ENCODE measurements at places on chromosomes 13 and 19.

DNA sequence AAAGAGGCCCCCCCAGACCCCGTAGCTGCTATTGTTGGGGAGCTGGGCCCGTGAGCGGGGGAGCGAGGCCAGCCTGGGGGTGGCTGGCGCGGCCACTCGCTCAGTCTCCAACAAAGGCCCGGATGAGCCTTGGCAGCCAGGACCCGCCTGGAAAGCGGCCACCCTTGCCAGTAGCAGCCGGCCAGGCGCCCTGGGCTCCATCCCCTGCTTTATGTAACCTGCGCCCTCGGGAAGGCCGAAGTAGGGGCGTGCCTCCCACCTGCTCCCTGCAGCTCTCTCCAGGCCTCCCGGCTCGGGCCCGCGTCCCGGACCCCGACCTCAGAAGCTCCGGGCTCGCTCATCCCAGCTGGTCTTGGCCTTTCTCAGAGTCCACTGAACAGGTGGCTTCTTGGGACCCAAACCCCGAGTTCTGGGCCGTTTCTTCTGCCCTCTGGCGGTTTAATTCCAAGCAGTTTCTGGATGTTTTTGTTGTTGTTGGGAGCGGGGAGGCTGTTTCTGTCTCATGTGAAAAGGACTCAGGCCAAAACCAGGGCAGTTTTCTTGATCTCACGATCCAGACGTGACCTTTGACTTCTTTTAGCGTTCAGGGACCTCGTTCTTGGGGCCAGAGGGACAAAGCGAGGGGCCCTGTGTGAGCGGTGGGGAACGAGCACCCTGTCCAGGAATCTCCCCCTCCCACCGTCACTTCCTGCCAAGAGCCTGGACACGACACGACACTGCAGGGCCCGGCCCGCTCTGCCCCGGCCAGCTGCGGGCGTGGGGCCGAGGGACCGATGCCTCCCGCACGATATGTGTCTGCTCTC lies 1.2 kb downstream of the CDC34 start:
- peak; percentile 63 for DNase-seq

DNA sequence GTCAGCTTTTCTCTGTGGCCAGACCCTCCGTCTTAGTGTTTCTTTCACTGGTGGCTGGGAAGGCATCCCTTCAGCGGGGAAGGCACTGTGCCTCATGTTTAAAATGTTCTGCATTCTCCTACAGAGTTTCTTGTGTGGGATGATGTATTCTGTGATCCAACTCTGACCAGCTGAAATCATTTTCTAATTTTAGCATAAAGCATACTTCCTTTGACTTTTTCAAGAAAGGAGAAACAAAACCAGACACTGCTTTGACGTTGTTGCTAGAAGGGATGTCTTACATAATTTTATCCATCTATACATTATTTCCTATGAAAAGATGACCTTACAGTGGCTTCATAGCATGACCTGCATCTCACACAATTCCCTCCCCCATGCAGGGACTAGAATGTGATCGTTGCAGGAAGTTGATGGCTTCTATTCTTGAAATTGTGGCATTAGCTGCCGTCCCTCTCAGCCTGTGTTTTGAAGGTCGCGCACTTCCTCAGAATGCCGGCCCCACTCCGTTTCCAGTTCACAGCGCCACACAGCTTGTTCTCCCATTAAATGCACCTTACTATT lies 38.6 kb upstream of the TEX29 start:
- no peak for DNase-seq

- DNase-seq, result no peak
Measured at GRCh38 chr19:18657590-18658365, 20.9 kb downstream of the KLHL26 start.

DNA sequence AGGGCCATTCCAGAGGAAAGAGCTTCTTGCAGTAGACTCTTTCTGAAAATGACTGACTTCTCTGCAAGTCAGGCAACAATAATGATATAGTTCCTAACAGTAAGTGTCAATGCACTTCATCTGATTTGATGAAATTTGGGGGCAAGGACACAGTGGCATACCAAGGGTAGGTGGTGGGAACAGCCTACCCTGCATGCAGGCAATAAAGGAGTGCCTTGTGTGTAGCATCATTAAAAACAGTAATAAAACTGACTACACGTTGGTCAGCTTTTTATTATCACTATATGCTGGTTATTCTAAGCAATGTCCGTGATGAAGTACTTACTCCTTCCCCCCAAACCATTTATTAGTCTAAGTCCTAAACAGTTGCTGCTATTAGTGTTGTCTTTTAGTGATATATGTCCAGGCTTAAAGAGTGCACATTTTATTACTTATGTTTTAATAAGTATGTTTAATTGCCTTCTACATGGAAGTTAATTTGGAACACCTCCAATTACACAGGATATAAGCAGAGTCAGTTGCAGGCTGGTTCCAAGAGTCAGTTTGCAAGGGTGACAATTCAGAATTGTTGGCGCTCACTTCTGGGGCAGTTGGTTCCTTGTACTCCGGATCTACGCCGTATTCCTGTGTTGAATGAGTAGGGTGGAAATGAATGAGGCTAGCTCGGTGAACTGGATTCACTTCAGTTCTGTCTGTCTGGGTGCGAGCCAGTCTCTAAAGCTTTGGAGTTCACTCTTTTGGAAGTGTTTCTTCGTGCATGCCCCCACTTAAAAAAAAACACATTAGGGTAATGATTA lies 84.0 kb downstream of the RGCC start:
- no peak for DNase-seq

GRCh38 chr13:61466280-61466679 lies 50.6 kb upstream of the PCDH20 start:
- no peak for DNase-seq

DNA sequence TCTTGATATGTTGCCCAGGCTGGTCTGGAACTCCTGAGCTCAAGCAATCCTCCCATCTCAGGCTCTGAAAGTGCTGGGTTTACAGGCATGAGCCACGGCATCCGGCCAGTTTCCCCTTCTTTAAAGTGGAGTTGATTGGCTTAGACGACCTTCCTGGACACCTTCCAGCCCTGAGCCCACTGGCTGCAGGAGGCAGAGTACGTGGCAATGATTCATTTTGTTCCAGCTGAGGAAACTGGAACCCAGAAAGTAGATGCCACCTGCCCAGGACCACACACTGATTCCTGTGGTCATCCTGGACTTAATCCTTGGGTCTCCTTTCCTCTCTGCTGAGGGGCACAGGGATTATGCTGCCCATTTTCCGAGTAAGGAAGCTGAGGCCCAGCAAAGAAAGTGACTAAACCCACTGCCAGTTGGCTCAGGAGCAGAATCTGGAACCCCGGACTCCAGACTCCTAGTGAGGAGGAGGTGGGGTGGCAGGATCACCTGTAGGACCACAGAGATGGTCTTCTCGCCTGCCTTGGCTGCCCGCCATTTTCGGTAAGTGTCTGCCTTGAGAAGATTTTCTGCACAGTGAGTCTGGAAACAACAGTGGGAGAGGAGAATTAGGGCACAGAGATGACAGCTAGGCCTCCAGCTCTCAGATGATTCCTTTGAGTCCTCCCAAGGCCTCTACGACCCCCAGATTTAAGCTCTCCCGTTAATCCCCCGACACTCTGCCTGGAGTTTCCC lies 737 bp downstream of the XRCC1 start:
- DNase-seq, result no peak

DNA sequence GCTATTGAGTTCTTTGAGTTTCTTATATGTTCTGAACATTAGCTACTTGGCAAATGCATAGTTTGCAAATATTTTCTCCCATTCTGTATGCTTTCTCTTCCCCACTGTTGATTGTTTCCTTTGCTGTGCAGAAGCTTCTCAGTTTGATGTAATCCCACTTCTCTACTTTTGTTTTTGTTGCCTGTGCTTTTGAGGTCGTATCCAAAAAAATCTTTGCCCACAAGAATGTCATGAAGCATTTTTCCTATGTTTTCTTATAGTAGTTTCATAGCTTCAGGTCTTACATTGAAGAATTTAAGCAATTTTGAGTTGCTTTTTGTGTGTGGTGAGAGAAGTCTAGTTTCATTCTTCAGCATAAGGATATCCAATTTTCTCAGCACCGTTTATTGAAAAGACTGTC lies 536.7 kb upstream of the ARGLU1 start:
- DNase-seq, result no peak

- no peak for DNase-seq
Measured at GRCh38 chr19:18464646-18465045, 26.7 kb upstream of the ISYNA1 start.

GRCh38 chr19:35742121-35742724 lies at the start of gene IGFLR1:
IGFLR1 (minus strand) TSS chr19:35742452; CDS start chr19:35741180, 1,272 bp downstream.
- peak; percentile 65 for DNase-seq

DNA sequence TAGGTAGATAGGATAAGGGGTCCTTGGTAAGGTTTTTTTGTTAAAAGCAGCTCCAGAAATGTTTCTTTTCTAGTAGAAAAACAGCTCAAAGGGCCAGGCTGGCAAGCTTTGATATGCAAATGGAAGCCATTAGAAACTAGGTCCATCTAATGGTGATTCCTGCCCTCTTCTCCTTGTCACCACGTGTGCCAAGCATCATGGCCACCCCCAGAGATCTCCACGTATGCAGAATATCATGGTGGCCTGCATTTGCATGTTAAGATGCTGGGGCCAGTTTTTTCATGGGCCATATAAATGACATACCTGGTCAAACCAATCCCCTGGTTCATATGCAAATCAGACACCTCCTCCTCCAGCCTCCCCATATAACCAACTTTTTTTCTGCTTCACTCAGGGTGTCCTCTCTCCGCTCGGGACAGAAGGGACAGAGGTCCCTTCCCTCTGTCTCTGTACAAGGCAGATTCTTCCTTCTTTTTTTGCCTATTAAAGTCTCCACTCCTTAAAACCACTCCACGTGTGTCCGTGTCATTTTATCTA lies 1335.9 kb downstream of the UQCRFS1 start:
- DNase-seq, result no peak

GRCh38 chr13:67855741-67856238 lies 625.7 kb upstream of the PCDH9 start:
- no peak for DNase-seq

DNA sequence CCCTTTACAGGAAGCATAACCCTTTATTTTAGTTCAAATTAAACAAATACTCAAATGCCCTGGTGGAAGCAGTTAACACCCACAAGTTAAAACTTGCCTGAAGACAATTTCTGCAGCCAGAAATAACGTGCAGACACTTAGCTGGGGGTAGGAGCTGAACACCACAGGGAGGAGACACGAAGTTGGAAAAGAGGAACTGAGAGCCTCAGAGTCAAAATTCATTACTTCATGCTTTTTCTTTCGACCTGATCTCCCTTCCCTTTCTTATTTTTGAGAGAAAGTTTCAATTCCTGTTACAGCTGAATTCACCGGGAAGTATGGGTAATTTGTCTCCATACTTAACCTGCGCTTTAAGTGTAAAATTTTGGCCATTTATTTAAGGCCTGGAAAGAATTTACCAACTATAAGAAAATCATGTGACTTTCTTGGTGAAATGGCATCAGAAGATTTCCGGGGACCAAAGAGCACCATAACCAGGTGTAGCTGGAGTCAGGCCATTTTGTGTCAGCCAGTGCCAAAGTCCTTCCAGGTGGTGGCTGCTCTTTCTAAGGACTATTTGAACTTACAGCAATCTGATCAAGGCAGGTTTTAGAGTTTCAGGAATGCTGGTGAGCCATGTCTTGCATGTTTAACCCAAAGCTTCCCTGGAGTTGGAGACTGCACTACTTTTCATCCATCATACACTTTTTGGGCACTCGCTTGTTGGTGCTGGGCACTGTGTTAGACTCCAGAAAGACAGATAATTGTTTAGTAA lies 46.5 kb upstream of the RCBTB2 start:
- no peak for DNase-seq

DNA sequence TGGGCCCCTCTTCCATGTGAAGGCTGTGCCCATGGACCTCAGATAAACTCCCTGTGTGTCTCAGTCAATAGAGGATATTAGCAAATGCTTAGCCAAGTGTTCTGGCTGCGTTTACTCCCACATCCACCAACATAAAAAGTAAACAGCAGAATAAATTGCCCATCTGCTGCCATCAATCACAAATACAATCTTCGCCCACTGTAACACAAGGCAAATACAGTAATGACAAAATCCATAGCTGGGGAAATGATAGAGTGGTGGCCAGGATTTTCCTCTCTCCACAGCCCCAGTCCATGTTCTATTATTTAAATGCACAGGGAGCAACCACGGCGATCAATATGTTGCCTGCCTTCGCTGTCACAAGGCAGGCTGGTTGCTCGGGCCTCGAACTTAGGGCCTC lies 376.5 kb downstream of the UQCRFS1 start:
- DNase-seq, result no peak

- DNase-seq, result no peak
Measured at GRCh38 chr13:38868870-38869269, 121.8 kb downstream of the STOML3 start.

DNA sequence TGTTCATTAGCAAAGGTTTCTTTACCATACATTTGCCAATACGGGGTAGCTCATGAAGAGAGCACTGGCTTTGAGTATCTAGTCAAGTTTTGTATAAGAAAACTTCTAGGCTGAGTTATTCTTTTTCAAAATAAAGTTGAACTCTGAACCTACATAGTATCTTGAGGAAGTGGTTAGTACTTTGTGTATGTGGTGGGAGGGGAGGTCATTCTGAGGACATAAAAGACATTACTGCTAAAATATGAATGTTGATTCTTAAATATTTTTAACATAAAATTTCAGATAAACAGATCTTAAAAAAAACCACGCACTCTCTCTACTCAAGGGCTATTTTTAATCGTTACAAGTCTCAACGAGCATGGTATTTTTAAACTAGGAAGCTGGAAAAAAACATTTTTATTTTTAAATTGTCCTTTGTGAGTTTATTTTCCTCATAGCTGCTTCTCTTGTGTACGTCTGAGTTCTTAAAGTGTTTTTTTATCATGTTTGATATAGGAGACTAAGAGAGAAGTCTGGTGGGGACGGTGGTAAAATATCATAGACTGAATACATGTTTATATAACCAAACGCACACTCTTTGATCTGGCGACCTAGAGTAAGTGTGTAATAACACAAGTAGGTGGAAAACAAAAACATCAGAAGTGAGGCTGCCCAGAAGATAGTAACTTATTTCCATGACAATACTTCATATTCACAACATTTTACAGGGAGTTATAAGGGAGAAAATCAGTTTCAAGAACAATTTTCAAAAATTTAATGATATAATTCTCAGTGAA lies 118.0 kb upstream of the POSTN start:
- no peak for DNase-seq

GRCh38 chr19:5561559-5561958 lies 6.2 kb downstream of the TINCR start:
- no peak for DNase-seq

GRCh38 chr13:111344471-111345191 lies 24.2 kb downstream of the TEX29 start:
- no peak for DNase-seq

DNA sequence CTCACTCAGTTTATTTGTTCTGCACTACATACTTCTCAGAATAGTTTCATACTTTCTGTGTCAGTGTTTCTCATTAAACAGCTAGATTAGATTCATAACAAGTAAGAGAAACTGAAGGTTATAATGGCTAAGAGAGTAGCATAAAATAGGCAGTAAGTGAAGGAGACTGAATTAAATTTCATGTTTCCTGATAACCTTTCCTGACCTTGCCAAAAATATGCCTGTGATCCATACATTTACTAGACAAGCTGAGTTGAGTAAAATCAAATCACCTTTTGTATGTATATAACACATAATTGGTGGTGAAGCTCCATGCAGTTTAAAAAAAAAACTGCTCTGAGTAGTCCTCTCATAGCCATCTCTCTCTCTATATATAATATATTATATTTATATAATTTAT lies 545.3 kb upstream of the PCDH20 start:
- no peak for DNase-seq

GRCh38 chr13:33069365-33069764 lies 53.1 kb downstream of the KL start:
- DNase-seq, result no peak

All from activated naive CD8-positive, alpha-beta T cell treated with anti-CD3 and anti-CD28 coated beads, Interleukin-2, amount 10 ng/mL, durations not matched to agents 7 days and 5 days (primary cell).